ENCODE measurements at places on chromosomes 13 and 19. TPM values are rescaled to one million over a fixed set of nuclear protein-coding genes. Genes with fewer than 3 reads are reported as not detected.

DNA sequence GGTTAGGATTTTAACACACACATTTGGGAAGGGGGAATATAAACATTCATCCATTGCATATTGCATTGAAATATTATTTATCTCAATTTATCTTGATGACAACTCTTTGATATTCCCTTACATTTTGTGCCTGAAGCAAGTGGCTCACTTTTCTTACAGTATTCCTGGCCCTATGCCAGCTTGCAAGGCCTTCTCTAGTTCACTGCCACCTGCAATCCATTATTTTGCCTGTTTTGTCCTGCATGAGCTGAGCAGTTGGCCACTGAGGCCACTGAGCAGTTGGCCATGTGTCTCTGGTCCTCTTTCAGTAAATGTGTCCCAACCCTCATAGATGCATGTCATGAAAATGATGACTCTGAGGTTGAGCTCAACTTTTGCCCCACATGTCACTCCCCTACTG is 49.8 kb downstream of the CBY2 start:
- H3K4me3 ChIP-seq: no peak overlapping the region
- no peaks in the 10 kb centered on the region for H3K36me3 ChIP-seq
- no peak for DNase-seq
- H3K27me3 ChIP-seq: no peaks in the 10 kb centered on the region

LMTK3 gene
- not detected for total RNA-seq

GRCh38 chr19:49210901-49211451 is 53.4 kb downstream of the TRPM4 start:
- H3K27me3 ChIP-seq: no peaks in the 10 kb centered on the region
- no peak overlapping the region for H3K27ac ChIP-seq
- no peaks in the 10 kb centered on the region for H3K4me1 ChIP-seq
- H3K4me3 ChIP-seq: no peak overlapping the region
- no peak for DNase-seq
- H3K36me3 ChIP-seq: no peaks in the 10 kb centered on the region

DNA sequence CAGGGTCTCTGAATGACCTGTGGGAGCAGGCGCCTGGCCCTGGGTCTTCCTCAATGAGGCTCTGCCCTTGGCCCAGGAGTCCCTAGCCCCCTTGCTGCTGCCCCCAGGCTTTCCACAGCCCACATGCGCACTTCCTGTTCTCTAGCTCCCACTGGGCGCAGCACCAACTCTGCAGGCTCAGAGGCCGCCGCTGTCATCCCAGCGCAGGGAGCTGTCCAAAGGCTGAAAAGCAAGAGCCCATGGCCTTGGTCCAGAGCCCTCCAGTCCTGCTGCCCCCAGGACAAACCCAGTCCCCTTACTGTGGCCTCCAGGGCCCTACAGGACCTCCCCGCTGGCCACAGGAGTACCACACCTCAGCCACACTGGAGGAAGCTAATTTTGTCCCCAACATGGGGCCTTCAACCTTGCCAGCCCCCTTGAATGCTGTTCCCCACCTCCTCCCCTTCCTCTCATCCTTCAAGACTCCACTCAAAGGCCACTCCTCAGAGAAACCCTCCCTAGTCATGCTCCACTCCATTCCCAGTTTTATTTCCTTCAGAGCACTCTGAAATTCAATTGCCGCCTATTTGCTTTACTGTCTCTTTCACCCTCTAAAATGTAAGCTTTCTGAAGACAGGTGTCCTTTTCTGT is 8.0 kb upstream of the POU2F2 start:
- H3K4me3 ChIP-seq: no peak overlapping the region
- no peaks in the 10 kb centered on the region for H3K36me3 ChIP-seq
- H3K4me1 ChIP-seq: no peaks in the 10 kb centered on the region
- no peaks in the 10 kb centered on the region for H3K27me3 ChIP-seq
- H3K27ac ChIP-seq: no peak overlapping the region

SYT5 gene
- not detected for total RNA-seq

Measured in breast epithelium (tissue), 4 donors.